ENCODE measurements at places on chromosomes 12 and 14.

- no peak for DNase-seq
Measured at GRCh38 chr12:44827832-44828438, 48.2 kb downstream of the NELL2 start.

DNA sequence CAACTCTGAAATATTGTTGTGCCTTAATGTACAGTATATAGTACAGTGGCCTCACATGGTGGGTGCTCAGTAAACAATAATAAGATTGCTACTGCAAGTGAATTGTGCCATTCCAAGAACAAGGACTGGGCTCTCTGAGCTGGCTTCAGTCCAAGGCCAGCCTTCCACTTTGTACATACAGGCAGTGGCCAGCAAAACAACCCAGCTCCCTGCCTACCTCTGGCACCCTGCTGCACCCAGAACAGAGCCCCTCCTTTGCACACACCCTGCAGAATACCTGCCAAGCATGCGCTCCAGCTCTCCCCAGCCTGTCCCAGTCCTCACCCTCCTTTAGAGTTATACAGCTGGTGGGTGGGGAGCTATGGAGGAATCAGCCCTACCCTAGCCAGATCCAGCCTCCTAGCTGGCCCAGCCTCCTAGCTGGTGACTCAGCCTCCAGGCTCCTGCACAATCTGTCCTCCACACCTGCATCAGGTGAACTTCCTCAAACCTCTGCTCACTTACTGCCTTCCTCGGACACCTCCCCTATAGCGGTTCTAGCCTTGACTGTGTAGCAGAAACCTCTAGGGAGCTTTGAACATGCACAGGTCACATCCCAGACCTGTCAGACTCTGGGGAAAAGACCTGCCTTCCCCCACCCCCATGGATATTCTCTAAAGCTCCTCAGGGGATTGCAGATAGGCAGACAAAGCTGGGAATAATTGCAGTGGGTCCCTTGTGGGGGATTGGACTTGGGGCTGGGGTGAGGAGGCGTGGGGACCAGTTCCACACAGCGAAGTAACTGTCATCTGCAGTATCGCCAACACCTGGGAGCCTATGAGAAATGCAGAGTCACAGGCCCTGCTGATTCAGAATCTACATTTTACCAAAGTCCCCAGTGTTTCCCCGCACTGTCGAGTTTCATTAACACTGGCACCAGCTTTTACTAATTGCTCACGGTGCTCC, 17.9 kb downstream of the ZDHHC22 start:
- DNase-seq: no peak

DNA sequence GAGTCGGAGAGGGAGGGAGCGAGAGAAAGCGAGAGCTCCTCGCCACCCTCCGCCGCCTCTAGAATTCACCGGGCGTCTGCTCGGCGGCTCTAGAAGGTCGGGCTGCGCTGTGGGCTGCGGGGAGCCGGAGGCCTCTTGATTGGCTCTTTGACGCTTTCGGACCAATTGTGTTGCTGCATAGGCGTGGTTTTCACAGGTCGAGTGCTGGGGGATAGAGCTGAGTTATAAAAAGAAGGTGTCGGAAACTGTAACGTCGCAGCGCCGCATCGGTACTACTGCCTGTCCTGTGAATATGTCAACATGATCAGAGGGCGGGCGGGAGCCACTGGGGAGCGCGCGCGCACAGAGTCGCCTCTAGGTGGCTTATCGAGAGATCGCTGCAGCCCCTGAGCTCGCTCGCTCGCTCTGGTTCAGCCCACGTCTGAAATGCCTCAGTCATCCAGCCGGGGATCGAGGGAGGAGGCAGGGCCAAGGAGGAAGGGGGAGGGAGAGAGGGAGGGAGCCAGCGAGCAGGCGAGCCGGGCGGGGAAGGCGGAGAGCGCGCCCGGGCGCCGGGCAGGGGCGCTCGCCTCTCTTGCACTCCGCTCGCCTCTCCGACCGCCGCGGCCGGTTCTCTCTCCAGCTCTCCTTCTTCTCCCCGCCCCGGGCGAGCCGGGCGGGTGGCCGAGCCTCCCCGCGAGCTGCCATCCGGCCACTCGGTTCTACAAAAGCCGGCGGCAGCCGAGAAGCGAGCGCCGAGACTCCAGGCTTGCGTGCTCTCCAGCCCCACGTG, at the start of gene TBX3:
TSS of gene TBX3 (minus strand) at position 78 of the 772 bp plus-strand sequence. CDS start 975 bp downstream, outside the sequence.
- DNase-seq: peak; percentile 94

DNA sequence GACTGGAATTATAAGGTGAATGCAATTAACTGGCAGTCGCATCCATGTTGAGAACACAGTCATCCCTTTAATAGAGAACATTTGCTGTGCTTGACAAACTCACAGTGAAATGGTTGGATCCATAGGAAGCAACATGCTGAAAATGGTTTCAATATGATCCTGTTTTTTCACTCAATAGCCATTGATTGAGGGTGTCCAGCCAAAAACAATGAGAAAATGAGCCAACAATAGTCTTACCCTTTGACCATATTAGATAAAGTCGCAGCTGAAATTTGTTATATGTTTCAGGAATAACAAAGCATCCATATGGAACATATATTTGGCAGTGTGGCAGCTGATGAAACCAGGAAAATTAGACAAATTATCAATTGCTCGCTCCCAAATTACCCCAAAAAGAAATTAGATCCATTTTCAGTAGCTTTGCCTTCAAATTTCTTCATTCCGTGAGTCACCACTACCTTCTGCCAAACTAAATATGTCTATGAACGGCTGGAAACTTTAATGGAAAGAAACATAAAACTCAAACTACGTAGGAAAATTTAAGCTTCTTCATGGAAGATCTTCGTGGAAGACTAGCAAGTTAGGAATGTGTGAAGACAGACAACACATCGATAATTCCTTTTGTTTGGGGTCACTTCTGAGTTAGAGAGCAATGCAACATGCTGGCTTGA, 17.4 kb downstream of the IGF1 start:
- no peak for DNase-seq

- DNase-seq: no peak
Measured at GRCh38 chr12:585062-586061, 77.9 kb downstream of the NINJ2 start.

- DNase-seq: no peak
Measured at GRCh38 chr14:28152453-28153044, 614.0 kb upstream of the FOXG1 start.

- DNase-seq: no peak
Measured at GRCh38 chr14:54211551-54212308, 185.1 kb upstream of the CDKN3 start.

- DNase-seq: no peak
Measured at GRCh38 chr12:23980826-23981225, 31.4 kb upstream of the SOX5 start.

DNA sequence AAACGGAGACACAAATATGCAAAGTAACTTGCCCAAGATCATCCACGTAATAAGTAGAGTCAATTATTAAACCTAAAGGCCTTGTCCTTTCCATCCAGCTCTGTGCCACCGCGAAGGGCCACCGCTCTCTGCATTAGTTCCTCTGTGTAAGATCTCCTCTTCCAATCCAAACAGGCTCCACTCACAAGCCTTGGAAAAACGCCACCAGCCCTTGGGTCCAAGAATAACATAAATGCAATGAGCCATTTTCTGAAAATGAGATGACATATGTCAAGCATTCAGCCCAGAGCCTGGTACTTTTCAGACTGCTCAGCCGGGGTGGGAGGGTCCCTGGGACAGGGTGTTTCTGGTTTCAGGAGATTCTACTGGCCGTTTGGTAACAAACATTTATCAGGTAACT, 30.0 kb downstream of the DGLUCY start:
- DNase-seq: no peak

GRCh38 chr12:17060260-17060659, 454.3 kb upstream of the LMO3 start:
- no peak for DNase-seq

DNA sequence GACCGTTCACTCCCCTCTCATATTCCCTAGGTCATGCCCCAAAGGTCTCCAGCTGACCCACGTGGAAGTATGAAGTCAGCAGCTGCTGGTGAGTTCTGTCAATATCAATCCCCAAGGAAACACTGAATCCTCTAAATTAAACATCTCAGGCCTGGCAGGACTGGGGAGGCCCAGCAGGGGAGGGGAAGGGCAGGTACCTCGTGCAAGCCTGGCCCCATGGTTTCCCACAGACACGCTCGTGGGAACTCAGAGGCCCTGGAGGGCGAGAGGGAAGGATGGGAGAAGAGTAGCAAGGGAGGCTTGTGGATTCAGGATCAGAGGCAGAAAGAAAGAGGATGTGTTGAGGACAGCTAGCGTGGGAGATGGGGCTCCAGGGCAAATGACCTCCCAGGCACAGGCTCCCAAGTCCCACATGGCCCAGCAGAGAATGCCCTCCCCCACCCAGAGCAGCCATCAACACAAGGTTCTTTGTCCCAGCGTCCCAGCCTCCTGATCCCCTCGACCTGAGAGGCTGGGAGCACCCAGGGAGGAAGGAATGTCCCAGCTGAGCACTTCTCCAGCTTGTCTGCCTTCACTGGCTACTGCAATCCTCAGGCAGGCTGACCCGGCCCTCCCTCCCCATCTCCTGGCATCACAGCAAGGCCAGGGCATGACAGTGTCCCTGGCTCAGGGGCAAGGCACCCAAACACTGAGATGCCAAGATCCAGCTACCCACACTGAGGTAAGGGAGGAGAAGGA, 20.1 kb upstream of the RPLP0 start:
- DNase-seq: peak; percentile 42

GRCh38 chr14:92719890-92720323, 28.5 kb downstream of the LGMN start:
- DNase-seq: no peak

Measured in H7 (cell line).